ENCODE measurements at places on chromosomes 2 and 18.

DNA sequence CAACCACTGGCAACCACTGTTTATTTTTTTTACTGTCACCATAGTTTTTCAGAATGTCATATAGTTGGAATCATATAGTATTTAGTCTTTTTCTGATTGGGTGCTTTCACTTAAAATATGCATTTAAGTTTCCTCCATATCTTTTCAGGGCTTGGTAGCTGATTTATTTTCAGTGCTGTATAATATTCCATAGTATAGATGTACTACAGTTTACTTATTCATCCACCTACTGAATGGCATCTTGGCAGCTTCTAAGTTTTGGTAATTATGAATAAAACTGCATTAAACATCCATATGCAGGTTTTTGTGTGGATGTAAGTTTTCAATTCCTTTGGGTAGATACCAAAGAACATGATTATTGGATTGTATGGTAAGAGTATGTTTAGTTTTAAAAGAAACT is 23.0 kb downstream of the CFAP221 start:
- no peak for DNase-seq

GRCh38 chr18:27621236-27621890 is 436.3 kb upstream of the CHST9 start:
- no peak for DNase-seq

GRCh38 chr2:1501991-1502390 is 88.7 kb downstream of the TPO start:
- no peak for DNase-seq

DNA sequence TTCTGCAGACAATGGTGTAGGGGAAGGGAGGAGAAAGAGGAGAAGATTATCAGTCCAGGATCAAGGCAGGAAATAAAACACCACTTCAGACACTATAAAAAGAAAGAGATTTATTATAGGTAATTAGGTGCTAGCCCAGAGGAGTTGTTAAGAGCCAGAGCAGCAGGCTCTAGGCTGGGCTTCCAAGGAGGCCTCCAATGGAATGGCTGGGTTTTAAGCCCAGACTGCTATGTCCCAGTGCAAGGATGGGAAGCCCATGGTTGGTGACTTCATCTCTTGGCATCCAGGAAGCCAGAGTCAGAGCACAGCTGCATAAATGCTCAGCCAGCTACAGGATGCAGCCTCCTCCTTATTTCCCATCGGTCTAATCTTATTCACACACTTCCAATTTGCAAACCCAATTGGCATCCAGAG is 95.6 kb downstream of the LAMA3 start:
- DNase-seq: no peak

DNA sequence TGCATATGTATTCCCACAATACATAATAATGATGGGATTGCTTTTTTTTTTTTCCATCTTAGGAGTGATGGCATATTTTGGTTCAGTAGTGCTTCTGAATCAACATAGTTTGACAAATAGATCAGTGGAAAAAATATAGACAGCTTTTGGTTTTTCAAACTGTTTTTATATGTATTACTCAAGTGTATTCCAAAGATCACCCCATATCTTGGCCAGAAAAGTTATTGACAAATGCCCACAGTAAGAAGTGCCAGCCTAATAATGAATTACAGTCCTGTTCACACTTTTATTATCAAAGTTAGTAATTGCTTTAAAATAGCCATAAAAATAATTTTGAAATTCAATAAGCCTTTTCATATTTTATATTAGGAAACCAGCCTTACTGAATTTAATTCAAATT is 95.0 kb downstream of the TMEFF2 start:
- DNase-seq: no peak

DNA sequence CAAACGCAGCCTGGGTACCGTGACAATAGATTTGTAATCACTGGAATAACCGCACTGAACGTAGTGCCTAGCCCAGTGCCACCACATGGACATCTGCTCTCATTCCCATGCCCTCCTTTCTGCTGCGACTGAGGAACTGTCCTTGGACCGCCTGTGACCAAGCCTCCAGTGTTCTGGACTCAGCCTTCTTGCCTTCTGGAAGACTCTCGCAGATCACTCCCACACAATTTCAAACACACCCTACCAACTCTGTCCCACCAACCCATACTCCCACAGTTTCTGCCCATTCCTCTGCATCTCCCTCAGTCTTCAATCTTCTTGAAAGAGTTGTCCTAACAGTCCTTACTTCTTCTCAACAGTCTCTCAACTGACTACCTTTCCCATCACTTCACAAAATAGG is 2.1 kb downstream of the RNF149 start:
- no peak for DNase-seq

- DNase-seq: peak; percentile 99
Observed at GRCh38 chr18:34158881-34159690, 65.6 kb downstream of the NOL4 start.

Data from NCI-H510A treated with DMSO at 0.1 percent for 48 hours (cell line).